ENCODE measurements at places on chromosomes 16 and 17.

- no peak for DNase-seq
Measured at GRCh38 chr17:1216217-1217088, 36.7 kb upstream of the ABR start.

GRCh38 chr17:10871914-10872313 is 34.0 kb upstream of the PIRT start:
- no peak for DNase-seq

GRCh38 chr16:71205482-71206131 is 24.9 kb downstream of the HYDIN start:
- DNase-seq: no peak

GRCh38 chr17:7855660-7856010 is 769 bp downstream of the TMEM88 start:
- no peak for DNase-seq

GRCh38 chr17:63698886-63699637 is 863 bp downstream of the LIMD2 start:
- peak; percentile 76 for DNase-seq
